Upper lobe of left lung (tissue), 6 donors: ENCODE measurements at places on chromosomes 6 and 20.
A peak's percentile ranks its signal among the peaks of the same experiment; 100 is the strongest.

DNA sequence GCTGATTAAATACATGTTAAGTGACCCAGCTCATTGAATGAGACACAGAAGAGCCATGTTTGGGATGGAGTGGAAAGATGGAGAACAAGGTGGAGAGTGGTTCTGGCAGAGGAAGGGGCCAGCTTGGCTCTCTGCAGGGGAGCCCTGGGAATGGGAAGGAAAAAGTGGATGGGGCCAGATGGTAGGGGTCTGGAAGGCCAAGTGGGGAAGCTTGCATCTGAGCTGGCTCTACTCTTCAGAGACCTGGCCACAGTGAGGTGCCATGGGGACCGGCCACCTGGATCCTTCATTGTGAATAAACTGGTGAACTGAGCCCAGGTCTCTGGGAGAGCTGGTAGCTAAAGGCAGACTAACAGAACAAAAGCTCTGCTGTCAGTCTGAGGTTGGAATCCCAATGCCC is 48.9 kb upstream of the SIRPA start:
- no peak for DNase-seq

DNA sequence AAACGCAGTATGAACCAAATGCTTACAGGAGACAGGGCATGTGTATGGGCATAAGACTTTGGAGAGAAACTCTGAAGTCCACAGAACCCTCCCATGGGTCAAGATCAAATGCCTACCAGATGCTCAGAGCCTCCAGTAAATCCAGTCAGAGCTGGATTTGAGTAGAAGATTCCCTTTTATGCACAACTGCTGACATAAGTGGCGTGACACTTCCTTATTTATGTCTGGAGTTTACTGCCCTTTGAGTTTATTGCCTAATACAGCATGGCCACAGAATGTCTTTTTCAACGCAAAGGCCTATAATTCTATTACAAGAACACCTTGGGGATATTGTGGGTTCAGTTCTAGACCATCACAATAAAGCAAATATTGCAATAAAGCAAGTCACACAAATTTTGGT is 220.0 kb upstream of the FOXQ1 start:
- DNase-seq, result no peak

DNA sequence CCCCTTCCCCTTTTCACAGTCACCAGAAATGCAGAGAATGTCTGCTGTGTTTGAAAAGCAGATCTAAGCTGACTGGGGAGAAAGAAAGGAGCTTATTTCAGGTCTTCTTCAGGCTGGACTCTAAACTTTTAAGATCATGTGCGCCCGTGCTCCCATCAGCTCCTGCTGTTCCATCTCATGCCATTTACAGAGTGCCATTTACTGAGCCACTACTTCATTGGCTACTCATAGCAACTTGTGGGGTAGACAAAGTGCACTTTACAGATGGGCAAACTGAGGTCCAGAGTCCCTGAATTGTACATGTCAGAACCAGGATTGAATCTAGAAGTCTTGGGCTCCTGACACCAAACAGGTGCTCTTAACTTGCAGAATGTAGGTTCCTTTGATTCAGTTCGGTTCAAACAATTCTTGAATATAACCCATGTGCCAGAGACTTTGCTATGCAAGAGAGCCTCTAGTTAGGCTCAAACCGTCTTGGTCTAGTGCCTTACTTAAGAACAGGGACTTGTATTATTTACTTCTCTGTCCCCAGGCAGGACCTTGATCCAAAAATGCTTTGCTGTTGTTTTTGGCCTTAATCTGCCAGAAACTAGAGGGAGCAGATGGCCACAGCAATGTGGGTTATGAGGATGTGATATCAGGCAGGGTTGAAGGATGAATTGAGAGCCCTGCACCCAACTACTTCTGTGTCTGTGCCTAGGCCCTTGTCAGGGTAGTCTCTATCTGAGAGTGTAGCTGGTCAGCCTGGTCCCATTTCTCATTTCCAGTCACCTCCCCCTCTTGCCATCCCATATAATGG is 56.4 kb downstream of the RALY start:
- DNase-seq, result no peak

DNA sequence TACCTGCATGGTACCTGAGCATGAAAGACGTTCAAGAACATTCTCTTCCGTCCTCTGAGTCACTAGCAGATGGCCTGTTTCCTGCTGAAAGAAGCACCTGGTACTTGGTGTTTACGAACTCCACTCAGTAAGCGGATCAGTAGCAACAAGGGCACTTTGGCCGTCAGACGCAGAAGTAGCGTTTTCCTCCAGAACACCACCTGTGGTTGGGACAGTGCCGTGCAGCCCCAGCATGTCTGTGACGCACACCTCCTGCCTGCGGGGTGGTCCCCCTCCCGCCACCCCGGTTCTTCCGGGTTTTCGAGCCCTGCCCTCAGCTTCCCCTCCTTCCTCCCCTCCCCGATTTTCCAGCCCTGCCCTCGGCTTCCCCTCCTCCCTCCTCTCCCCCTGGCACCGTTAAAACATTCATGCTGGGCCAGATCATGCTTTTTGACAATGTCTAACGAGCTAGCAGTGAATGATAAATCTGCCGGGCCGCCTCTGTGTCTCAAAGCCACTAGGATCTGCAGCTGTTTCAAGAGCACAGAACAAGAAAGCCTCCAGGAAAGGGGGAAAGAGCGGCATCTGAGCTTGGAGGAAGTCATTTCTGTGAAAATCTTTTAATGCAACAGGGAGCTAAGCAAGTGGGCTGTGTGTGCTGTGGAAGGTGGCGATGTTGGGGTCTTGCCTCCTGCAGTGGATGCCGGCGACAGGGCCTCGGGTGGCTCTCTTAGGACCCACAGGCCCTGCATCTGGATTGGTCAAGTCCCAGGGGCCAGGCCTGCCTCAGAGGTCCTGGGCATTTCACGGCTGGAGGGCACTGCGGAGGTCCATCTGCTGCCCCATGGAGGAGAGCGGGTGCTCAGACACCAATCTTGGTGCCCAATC is 207.9 kb downstream of the ERMARD start:
- peak; percentile 62 for DNase-seq

GRCh38 chr6:33313105-33313708 is 671 bp downstream of the TAPBP start:
- DNase-seq, result peak; percentile 89

GRCh38 chr6:87171938-87172633 is 16.7 kb downstream of the ZNF292 start:
- no peak for DNase-seq

DNA sequence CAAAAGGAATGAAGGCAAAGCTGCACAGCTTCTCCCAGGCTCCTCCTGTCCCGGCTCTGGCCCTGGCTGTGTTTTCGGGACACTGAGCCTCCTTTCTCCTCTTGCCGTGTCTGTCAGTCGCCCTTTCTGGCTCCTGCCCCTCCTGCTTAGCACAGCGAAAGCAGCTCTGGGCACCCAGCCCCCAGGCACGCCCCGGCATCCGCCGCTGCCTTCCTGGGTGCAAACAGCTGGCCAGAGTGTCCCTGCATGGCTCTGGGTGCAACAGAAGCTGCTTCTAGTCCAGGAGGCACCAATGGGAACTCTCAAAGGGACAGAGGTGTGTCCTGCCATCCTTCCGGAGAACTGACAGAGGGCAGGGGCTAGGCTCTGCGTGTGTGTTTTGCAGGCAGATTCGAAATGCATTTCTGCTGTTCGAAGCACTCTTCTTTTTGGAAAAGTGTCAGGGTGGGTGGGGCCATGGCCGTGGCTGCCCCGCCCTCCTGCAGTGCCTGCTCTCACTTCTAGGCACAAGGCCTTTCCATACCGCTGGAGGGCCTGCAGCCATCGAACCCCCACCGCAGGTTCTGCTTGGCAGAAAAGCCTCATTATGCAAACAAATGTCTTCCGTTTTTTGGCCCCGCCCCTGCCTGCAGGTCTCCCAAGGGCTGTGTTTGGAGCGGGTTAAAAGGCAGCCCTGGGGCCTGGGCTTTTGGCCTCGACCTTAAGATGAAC is 15.5 kb downstream of the COL9A3 start:
- DNase-seq, result peak; percentile 73

DNA sequence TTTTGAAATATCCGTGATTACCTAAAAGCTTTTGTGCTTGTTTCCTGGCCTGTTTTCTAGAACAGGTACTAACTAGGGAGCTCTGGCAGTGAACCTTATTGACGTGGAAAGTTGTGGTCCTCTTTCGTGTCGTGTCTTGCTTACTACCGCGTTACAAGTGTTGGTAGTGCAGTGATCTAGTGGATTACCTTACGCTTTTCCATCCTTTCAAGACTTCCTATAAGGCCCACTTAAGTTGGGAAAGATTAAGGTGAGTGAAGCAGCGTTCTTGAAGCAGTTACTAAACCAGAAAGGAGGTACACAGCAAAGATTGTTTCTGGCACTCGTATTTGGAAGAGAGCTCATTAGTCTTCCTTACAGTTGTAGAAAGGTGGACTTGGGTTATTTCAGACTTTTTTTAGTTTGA is 1.9 kb downstream of the PNRC1 start:
- DNase-seq, result no peak

- DNase-seq, result peak; percentile 72
Measured at GRCh38 chr20:62814060-62814708, 2.7 kb upstream of the COL9A3 start.

GRCh38 chr20:49747707-49748524 is 34.2 kb upstream of the B4GALT5 start:
- peak; percentile 22 for DNase-seq

DNA sequence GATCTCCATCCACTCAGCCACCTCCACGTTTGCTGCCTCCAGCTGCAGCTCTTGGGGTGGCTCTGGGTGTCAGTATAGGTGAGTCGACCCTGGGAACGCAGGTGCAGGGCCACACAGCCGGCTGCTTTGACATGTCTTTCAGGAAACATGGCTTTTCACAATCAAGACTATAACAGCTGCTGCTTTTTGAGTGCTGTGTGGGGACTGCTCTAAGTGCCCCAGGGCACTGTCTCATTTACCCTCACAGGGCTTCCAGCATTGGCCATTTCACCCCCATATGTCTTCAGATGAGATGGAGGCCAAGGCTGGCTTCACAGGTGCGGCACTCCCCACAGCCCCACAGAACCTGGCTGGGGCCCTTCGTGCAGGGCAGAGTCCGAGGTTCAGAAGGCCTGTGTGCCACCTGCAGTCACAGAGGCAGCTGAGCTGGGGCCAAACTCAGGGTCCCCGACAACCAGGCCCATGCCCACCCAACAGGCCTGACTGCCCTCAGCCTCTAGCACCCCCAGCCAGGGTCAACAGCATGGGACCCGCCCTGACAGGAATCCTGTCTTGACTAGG is 14.9 kb upstream of the CST7 start:
- DNase-seq, result peak; percentile 9

DNA sequence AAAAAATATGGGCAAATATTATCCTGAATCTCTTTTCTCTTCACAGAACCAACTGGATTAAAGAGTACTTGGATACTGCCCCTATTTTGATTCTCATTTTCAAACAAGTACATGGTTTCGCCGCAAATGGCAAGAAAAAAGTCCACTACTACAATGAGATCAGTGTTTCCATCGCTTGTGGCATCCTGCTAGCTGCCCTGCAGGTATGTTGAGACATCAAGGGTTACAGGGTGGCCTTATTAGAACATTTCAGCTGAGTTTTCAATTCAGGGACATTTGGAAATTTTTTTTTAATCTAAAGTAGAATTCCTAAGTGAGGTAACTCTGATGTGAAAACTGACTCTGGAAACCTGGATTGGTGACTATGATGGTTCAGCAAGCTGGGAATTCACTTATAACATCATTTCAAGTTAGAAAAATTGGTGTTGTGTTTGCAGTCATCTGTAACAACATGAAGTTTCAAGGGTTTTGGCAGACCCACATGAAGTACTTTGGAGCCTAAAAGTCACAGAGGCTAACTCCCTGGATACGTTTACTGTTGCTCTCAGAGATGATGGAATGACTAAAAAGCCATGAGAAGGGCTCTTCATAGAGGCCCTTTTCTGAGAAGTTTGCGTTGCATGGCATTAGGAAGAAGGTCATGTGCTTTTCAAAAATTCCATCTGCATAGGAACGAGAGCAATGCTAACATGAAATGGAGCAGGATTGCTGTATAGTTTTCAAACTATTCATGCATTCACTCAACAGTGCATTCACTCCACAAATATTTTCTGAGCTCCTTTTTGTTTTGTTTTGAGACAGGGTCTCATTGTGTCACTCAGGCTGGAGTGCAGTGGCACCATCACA is 25.5 kb downstream of the IYD start:
- no peak for DNase-seq

DNA sequence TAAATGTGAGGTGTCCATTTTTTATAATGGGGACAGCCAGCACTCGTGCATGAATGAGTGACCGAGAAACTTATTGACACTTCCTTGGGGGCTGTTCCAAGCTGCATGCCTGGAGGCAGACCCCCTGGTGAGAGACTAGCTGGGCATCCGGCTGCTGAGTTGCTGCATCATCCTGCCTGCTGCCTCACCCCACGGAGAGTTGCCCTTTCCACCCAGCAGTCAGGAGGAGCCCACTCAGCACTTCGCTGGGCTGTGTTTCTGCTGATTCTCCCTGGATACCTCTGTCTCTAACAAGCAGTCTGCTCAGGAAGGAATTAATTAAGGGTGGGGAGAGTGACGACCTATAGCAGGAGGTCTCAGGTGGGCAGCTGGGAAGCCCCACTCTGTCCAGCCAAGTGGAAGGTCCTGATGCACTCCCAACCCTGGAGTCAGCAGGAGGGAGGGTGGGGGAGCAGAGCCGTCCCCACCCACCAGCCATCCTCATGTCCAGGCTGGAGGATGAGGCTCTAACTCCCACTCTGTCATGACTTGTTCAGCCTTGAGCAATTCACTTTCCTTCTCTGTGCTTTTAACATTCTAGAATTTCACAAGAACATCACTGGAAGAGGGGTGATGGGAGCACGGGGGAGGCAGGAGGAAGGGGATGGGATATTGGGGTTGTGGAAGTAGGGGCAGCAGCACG is 177.3 kb downstream of the LRFN2 start:
- no peak for DNase-seq

DNA sequence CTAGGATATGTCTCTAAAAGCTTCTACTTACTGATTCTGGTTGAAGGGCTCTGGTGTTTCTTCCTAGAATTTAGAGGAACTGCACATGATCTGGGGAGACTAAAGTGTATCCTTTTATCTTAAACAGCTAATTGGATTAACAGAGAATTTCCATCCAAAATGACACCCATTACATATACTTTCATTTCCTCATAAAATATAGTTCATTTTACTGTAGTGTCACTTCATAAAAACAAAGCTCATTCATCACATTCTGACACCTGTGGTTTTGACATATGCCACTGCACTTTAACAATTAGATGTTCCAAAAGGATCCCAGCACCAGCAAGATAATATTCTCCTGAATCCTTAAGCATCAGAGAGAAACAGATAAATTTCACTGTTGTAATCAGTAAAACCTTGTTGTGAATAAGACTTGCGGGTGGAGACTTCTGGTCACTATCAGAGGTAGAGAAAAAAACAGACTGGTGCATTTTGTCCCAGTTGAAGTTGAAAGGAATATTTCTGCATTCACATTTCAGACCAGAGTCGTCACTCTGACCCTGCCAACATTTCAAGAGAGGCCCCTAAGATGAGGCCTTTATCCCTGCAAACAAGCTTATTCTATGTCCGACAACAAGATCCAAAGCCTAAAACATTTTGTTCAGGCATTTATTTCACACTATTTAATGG is 175.3 kb upstream of the BMP5 start:
- no peak for DNase-seq

DNA sequence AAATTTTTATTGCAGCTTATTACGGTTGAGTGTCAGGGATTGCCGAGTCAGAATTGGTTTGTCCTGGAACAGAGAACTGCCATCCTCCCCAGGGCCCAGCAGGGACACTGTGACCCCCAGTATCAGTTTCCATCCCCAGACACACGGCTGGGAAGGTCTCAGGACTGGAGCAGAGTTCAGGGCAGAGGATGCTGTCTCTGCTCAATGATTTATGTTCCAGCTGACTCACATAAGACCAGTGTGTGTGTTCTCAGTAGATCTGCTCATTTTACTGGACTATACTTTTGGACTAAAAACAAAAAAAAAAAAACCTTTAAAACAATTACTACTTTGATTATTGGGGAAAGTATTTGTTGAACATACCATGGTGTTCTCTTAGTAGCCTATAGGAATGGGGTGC is 44.2 kb downstream of the FNDC1 start:
- DNase-seq, result no peak
